NCI-H2081 (cell line): ENCODE measurements at places on chromosomes 1 and 21.

GRCh38 chr1:48674641-48675040 lies 102.0 kb downstream of the BEND5 start:
- no peak for DNase-seq

- no peak for DNase-seq
Observed at GRCh38 chr1:232988572-232989040, 38.2 kb downstream of the NTPCR start.

- no peak for DNase-seq
Observed at GRCh38 chr1:48219803-48220202, 2.7 kb upstream of the SLC5A9 start.

- no peak for DNase-seq
Observed at GRCh38 chr1:17544776-17545350, 5.4 kb downstream of the ARHGEF10L start.

GRCh38 chr21:35170244-35170643 lies 121.1 kb upstream of the RUNX1 start:
- DNase-seq = no peak
